GM12864 (cell line): ENCODE measurements at places on chromosomes 5 and 9.

- no peak for DNase-seq
Observed at GRCh38 chr5:120326651-120327050, 137.4 kb upstream of the PRR16 start.

GRCh38 chr5:75756211-75756610 lies 39.0 kb upstream of the POC5 start:
- no peak for DNase-seq

GRCh38 chr5:36744773-36745589 lies 131.6 kb upstream of the NIPBL start:
- no peak for DNase-seq

DNA sequence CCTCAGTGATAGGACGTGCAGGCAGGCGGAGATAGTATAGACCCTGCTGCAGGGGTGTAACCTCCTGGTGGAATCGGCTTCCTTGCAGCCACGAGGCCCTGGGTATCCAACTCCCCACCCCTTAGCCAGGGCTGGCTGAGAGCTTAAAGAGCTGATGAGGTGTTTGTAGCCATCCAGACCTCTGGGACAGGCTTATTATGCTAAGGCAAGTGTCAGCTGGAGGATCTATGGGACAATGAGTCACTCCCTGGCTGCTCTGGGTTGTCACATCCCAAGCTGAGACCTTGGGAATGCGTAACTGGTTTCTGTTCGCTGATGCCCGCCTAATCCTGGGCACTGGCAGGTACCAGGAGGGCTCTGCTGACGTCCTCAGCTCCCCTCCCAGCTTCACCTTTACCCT lies 38.9 kb downstream of the DAB2IP start:
- no peak for DNase-seq

DNA sequence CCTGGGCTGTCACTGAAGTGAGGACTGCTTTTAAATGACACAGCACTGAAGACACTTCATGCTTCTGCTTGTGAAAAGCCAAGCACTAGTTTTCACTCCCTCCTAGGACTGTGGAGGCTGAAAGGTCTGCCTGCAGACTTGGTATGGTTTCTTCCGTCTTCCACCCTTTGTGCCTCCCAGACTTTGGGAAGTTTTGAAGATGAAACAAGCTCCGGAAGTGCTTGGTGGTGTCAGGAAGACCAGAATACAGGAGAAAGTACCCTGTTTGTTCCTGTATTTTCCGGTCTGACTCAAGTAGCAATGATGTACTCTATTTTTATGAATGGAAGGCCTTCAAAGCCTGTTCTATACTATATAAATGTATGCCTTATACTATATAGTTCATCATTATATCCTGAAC lies 222.7 kb downstream of the PDZD2 start:
- no peak for DNase-seq

DNA sequence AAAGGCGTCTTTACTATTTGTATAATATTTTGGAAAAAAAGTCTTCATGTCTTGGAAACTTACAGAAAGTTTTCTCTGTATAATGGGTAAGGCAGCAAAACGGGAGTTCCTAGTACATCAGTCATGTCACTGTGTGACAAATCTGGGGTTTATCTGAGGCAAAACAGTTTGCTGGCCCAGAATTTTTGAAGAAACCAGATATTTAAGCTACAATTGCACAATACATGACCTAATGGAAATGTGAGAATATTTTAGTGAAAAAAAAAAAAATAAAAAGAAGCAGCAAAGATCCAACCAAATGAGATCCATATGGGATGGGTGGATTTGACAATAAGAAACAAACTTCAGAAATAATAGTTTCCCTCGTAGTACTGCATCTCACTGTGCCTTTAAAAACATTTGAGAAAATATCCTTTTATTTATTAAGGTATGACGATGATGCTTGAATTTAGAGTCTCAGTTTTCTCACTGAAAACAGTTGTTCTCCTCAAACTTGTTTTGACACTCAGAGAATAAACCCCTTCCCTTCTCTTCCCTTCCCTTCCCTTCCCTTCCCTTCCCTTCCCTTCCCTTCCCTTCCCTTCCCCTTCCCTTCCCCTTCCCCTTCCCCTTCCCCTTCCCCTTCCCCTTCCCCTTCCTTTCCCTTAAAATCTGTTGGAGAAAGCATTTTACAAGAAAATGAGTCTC lies 180.5 kb upstream of the TUT7 start:
- no peak for DNase-seq

DNA sequence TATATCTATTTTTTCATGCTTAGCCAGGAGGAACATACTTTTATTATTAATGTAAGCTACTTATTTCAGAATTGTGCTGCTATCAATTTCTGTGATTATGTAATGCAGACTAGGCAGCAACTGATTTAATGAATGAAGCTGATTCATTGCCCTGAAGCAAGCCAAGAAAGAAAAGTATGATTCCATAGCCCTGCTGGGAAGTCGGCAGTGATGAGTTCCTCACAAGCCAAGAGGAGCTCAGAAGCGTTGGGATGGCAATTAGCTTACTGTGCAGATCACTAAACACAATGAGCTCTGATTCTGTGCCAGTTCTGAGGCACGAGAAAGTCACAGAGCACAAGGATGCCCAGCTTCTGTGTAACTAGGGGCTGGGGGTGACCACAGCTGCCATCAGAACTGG lies 254.3 kb upstream of the KLF9 start:
- DNase-seq, result no peak

DNA sequence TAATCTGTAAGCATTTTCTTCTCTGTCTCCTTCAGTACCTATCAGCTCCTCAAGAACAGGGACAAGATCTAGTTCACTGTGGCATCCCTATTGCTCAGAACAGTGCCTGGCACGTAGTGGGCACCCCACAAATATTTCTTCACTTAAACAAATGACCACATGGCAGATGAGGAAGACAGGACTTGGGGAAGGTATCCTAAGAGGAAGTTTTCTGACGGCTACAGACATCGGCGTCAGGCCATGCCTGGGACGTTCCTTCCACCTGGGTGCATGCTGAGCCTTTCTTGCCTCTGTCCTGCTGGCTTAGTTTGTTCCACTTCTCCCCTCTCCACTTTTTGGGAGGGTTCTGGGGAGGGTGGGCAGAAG lies 60.2 kb downstream of the NEURL1B start:
- no peak for DNase-seq

DNA sequence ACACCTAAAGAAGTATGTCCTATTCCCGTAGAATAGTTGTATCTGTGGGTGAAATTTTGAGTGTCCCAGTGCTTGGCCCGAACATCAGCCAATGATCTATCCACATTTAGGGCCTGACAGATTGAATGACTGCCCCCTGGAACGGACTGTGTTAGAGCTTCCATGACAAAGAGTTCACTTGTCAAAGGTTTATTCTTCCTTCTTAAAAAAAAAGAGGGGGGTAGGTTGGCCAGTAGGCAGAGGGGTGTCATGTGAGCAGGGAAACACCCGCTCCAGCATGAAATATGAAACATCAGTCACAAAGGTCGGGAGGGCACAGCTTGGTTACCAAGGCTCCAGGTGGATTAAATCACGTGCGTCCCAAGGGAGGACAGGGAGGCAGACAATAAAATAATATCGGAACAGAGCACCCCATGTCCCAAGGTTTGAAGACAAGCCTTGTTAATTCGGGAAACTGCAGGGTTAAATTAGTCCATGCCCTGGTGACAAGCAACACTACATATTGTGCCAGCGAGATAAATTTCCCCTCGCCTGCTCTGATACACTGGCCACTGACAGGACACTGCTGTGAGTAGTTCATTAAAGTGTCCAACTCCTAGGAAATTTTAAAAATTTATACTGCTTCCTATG lies 401.2 kb downstream of the IRX1 start:
- DNase-seq, result no peak

- no peak for DNase-seq
Observed at GRCh38 chr5:172459783-172460165, 5.4 kb upstream of the SH3PXD2B start.

GRCh38 chr9:113352411-113352810 lies 3.1 kb downstream of the BSPRY start:
- DNase-seq, result no peak

DNA sequence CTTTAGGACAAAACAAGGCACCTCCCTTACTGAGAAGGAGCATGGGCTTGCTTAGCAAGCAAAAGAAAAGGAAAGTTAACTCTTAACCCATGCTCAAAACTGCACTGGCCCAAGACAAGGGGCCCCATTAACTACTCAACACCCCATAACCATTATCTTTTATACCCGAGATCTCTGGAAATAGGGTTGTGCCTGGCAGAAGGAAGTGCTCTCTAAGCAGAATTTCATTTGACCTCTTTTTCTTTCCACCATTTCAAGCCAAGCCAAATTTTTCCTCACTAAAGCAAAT lies 167.2 kb downstream of the RASEF start:
- DNase-seq, result no peak

DNA sequence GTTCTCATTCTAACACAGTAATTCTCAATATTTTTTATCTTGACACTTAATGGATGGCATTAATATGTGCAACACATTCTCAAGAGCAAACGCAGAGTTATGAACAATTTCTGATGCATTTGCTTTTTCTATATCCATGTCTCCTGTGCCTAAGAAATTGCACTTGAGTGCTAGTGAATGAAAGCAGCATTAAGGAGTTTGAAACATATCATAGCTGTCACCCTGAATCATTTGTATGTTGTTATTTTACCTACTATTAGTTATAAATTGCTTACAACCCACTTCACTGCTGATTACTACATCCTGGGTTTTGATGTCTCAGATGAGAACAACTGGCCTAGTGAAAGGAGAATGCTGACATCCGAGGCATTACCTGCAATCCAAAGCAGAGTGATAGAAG lies 387.3 kb downstream of the RASEF start:
- no peak for DNase-seq

GRCh38 chr5:107415762-107416161 lies 255.0 kb downstream of the EFNA5 start:
- DNase-seq, result no peak

- no peak for DNase-seq
Observed at GRCh38 chr5:120538644-120539043, 74.5 kb downstream of the PRR16 start.

DNA sequence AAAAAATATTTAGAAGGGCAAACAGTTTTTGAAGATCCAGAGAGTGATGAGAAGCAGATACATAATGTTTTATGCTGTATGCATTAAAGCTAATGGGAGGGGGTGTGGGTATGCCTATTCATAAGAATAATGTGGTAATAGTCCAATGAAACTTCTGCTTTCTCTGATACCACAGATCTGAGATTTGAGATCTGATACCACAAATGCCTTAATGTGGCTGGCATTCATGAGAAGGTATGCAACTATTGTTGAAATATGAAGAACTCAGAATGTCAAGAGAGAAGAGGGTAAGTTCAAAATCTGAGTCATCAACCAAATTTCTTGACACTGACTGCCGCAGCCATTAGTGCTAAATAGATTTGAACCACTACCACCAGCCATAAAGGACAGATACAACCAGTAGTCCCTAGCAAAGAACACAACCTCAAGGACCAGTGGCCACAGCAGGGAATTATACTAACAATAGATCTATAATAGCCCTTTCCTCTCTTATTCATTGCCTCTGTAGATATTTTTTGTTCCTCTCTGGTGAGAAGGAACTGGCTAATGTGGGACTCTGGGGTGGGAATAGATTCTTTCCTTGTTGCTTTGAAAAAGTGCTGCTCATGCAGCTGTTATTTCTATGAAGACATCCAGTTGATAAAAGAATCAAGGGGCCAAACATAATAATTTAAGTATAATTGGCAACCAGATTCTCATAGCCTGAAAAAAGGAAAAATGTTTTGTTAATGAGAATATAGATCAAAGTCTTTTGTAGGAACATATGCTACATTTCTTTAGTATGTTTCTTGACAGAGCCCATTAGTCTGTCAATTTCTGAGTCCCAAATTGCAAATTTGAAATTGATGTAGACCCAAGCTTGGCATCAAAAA lies 256.5 kb upstream of the ZNF608 start:
- DNase-seq, result no peak

DNA sequence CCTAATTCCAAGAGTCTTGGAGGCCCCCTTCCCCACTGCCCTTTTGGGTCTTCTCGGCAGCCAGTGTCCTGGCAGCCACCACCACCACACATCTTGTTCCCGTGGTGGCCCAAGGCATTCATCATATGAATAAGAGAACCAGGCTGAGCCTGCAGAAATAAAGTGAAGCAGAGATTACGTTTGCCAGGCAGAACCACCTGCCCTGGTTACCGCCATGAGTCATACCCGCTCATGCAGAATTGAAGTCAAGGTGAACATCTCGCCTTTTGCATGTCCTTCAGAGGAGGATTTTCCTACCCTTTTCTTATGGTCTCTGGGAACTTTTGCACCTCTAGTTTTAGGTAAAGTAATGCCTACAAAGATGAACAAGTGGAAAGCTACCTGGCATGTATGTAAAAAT lies 119.5 kb upstream of the LMX1B start:
- DNase-seq, result no peak

- no peak for DNase-seq
Observed at GRCh38 chr5:82808960-82809359, 268.2 kb downstream of the TMEM167A start.

- no peak for DNase-seq
Observed at GRCh38 chr5:126513703-126514102, 81.3 kb downstream of the ALDH7A1 start.

DNA sequence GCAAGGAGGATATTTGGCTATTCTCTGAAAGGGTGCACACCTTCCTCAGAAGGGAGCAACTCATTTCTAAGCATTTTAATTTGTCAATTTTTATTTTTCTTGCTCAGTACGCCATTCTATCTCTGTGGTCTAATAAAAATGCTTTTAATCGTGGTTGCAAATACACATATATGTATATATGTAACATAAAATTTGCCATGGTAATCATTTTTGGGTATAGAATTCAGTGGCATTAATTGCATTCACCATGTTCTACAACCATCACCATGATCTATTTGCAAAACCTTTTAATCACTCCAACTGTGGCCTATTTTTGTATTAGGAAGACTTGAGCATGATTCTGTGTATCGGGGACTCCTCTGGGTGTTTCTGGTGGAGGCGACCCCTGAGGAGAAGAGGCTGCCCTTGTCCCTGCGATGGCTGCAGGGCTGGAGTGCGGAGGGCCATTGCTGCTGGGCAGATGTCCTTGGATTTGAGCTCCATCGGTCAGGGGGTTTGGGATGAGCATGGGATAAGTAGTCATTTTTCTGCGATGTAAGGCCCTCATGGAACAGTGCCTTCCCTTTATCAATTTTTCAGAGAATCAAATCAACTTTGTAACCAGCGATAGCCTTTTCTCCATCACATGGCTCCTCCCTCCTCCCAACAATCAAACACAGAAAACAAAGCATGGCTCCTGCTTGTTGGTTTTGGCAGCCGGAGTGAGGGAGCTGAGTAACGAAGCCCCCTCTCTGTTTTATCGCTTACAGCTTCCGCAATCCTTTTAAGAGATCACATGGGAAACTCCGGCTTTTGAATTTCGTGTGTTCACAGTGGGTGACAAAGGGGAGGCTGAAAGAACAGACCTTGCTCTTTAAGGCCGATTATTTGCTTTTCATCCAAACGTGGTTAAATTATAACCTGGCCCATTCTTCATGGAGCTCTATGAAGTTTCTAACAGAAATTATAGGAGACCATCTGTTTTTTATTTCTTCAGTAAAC lies 187.3 kb downstream of the TENT4A start:
- no peak for DNase-seq

DNA sequence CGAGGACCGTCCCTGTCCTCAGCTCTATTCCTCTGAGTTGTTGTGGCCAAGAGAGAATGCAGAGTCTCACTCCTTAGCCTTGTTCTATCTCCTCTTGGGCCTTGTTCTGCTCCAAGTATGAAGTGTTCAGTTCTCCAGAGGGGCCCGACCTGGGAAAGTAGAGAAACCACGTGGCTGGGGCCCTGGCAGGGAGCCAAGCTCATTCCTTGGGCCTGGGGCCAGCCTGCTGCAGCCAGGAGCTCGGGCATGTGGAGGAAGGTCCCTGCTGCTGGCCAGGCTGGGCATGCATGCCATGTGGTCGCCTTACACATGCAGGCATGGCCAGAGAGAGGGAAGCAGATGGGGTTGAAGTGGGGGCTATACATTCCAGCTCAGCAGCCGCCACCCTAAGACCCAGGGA lies 60.7 kb downstream of the COL27A1 start:
- DNase-seq, result no peak
